Activated CD4-positive, alpha-beta T cell treated with anti-CD3 and anti-CD28 coated beads, Interleukin-2, amount 10 ng/mL, durations not matched to agents 7 days and 5 days (primary cell): ENCODE measurements at places on chromosomes 1 and 21. TPM values are rescaled to one million over a fixed set of nuclear protein-coding genes. Genes with fewer than 3 reads are reported as not detected.

- DNase-seq = no peak
- H3K36me3 ChIP-seq = no peaks in the 10 kb centered on the region
- H3K27ac ChIP-seq = peak overlapping the region; percentile 60
Observed at GRCh38 chr1:30764939-30765555, 7.5 kb upstream of the LAPTM5 start.

GRCh38 chr1:177181631-177182291 is 11.0 kb downstream of the BRINP2 start:
- no peak overlapping the region for H3K4me3 ChIP-seq
- peaks cover 7% of the 10 kb centered on the region for H3K4me1 ChIP-seq
- H3K27me3 ChIP-seq = peaks cover 23% of the 10 kb centered on the region
- no peaks in the 10 kb centered on the region for H3K36me3 ChIP-seq

Gene LINGO4
- 0.35 TPM for total RNA-seq

Gene HCN3
- 3.4 TPM for total RNA-seq

Gene UBE2J2
- total RNA-seq = 63.4 TPM

DNA sequence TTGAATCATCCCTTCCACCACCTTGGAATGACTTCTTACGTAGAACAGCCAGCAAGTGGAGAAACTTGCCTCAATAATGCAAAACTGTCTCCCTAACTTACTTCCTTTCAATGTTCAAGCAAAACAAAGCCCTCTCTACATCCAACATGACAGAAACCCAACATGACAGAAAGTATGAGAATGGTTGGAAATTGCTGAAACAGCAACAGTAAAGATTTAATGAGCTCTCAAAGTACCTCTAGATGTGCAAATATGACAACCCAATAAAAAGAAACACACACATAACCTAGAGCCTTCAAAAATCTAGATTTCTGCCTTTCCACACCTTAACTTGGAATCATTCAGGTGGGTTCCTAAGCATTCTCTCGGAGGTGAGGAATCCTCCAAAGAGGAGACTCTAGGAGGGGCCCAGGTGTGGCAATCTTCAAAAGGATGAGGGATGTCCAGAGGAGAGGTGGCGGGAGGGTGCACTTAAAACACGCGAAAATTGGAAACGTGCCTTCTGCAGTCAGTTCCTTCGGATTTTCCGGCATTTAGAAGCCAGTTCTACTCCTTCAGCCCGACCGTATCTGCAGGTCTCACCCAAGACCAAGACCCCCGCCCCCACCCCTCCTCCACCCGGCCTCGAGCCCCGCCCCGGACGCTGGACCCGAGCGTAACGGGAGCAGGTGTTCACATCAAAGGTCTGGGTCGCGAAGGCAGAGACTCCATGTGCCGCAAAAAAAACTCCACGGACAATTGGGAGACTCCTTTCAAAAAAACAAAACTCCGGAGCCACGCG is 996 bp upstream of the MGST3 start:
- H3K4me3 ChIP-seq = no peak overlapping the region
- no peaks in the 10 kb centered on the region for H3K36me3 ChIP-seq
- DNase-seq = no peak
- H3K27ac ChIP-seq = no peak overlapping the region

- no peaks in the 10 kb centered on the region for H3K4me1 ChIP-seq
- peaks cover 23% of the 10 kb centered on the region for H3K27me3 ChIP-seq
- no peak overlapping the region for H3K4me3 ChIP-seq
- no peaks in the 10 kb centered on the region for H3K36me3 ChIP-seq
- no peak overlapping the region for H3K27ac ChIP-seq
Observed at GRCh38 chr1:98032958-98033357, 112.1 kb upstream of the DPYD start.

GRCh38 chr1:207937204-207937603 is 26.3 kb upstream of the CD34 start:
- no peak overlapping the region for H3K4me3 ChIP-seq
- H3K27me3 ChIP-seq = peaks cover 56% of the 10 kb centered on the region
- H3K36me3 ChIP-seq = no peaks in the 10 kb centered on the region
- no peak overlapping the region for H3K27ac ChIP-seq
- no peak for DNase-seq

DNA sequence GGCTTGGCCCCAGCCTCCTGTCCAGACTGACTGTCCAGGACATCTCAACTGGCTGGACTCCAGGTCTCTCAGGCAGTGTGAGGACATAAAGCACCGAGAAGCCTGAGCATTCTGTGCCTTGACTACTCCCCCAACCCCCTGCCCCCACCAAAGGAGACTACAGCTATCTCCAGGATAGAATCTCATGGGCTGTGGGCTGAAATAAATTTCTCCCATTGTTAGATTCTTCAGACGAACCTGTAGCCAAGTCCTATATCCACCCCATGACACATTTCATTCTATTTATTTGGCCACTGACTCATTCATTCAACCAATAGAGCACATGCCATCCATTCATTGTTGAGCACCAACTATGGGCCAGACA is 11.4 kb downstream of the VWA5B1 start:
- H3K27ac ChIP-seq = no peak overlapping the region
- H3K27me3 ChIP-seq = peaks cover 5% of the 10 kb centered on the region
- H3K36me3 ChIP-seq = no peaks in the 10 kb centered on the region
- no peak for DNase-seq

GRCh38 chr1:246609632-246610031 is 43.4 kb downstream of the CNST start:
- no peaks in the 10 kb centered on the region for H3K27me3 ChIP-seq
- peaks cover 27% of the 10 kb centered on the region for H3K4me1 ChIP-seq
- DNase-seq = no peak

Gene RUNX3
- 125 TPM for total RNA-seq

DNA sequence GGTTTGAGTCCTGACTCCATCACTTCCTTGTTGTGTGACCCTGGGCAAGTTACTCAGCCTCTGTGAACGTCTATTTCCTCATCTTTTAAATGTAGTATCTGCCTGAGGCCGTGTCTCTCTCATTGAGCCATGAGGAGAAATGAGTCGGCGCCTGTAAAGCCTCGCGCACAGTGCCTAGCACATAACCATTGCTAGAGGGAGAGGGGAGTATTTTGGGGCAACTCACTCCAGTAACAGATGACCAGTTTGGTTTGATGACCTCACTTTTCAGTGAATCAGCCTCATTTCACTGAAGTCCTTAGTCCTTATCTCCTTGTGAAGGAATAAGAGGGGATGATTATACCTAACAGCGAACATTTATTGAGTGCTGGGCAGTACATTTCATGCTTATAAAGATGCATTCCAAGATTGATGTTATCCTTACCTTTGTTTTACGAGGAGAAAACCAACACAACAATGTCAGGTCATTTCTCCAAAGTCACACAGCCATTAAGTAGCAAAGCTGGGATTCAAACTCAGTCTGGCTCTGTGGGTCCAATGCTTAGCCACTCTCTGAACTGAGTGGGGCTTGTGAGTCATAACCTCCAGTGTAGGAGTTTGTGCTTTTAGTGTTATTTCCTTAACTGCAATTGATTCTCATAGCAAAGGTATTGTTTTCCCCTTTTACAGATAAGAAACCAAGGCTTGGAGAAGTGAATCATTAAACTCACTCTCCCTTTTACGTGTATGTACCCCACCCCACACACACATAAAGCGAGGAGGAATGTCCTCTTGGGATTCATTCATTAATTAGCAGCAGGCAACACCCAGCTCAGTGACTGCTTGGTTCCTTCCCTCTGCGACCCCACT is 25.9 kb downstream of the KCNC4 start:
- no peak overlapping the region for H3K27ac ChIP-seq
- H3K4me3 ChIP-seq = no peak overlapping the region
- DNase-seq = no peak
- no peaks in the 10 kb centered on the region for H3K36me3 ChIP-seq
- no peaks in the 10 kb centered on the region for H3K27me3 ChIP-seq

DNA sequence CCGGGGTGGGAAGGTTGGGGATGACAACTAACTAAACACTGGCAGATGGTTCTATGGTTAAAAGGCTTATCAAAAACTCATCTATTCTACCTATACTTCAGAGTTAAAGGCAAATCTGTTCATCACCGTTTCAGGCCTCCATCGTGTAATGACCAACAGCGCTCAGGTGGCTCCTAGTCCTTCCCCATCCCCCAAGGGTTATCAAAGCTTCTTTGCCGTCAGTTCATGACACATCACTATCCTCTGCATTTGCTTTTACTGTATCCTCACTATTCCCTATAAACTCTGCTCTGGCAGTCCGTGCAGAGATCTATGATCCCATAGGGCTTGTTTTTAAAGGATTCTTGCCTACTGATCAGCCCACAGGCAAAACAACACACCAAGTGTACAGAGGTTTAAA is 8.2 kb downstream of the HMGN1 start:
- peaks cover 40% of the 10 kb centered on the region for H3K36me3 ChIP-seq
- H3K27ac ChIP-seq = no peak overlapping the region
- no peak overlapping the region for H3K4me3 ChIP-seq
- H3K27me3 ChIP-seq = no peaks in the 10 kb centered on the region

DNA sequence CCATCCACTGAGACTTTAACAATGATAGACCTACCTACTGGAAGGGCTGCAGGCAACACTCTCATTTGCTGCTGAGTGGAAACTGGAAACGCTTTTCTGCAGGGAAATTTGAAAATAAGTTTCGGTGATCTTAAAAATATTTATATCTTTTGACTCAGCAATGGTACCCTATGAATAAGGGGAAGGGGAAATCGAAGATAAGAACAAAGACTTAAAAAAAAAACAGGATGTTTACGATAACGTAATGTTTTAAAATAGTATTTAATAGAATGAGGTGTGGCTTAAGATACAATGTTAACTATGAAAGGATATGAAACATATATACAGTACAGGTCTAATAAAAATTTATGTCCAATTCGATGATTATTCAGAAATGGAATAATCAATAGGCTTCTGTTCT is 34.8 kb upstream of the CSF1 start:
- no peak overlapping the region for H3K27ac ChIP-seq
- peaks cover 5% of the 10 kb centered on the region for H3K4me1 ChIP-seq
- H3K4me3 ChIP-seq = no peak overlapping the region
- H3K27me3 ChIP-seq = peaks cover 11% of the 10 kb centered on the region
- H3K36me3 ChIP-seq = no peaks in the 10 kb centered on the region
- no peak for DNase-seq

GRCh38 chr1:64664299-64664698 is 80.6 kb upstream of the RAVER2 start:
- no peak overlapping the region for H3K4me3 ChIP-seq
- H3K4me1 ChIP-seq = peaks cover 3% of the 10 kb centered on the region
- no peaks in the 10 kb centered on the region for H3K36me3 ChIP-seq
- no peak overlapping the region for H3K27ac ChIP-seq
- no peak for DNase-seq
- no peaks in the 10 kb centered on the region for H3K27me3 ChIP-seq

- peaks cover 56% of the 10 kb centered on the region for H3K4me1 ChIP-seq
Observed at GRCh38 chr1:159011751-159012150, 2.0 kb downstream of the IFI16 start.

Gene CFAP107
- not detected for total RNA-seq

Gene KCNJ10
- not detected for total RNA-seq

Gene CHI3L2
- 48.2 TPM for total RNA-seq

GRCh38 chr1:55750628-55750995 is 535.4 kb upstream of the USP24 start:
- no peak overlapping the region for H3K4me3 ChIP-seq
- H3K36me3 ChIP-seq = no peaks in the 10 kb centered on the region

DNA sequence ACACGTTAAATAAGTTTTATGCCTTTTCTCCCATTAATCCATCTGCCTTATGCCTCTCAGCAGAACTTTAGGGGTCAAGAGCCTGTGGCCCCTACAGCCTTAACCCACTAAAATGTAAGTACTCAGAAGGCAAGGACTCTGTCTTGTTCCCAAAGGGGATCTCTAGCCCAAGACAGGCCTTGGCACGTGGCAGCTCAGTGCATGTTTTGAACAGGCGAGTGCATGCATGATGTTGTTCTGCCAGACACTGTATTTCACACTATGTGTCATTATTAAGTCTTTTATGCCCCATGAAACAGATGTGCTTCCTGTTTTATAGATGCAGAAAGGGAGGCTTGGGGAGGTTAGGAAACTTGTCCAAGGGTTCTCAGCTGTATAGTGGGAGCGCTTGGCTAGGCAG is 102.8 kb downstream of the ETS2 start:
- no peaks in the 10 kb centered on the region for H3K27me3 ChIP-seq
- no peak overlapping the region for H3K27ac ChIP-seq
- no peak overlapping the region for H3K4me3 ChIP-seq
- H3K36me3 ChIP-seq = no peaks in the 10 kb centered on the region
- DNase-seq = no peak

GRCh38 chr1:178541829-178542553 is 29.1 kb downstream of the TEX35 start:
- H3K4me3 ChIP-seq = peak overlapping the region; percentile 86
- peak; percentile 52 for DNase-seq
- no peaks in the 10 kb centered on the region for H3K36me3 ChIP-seq
- peak overlapping the region; percentile 92 for H3K27ac ChIP-seq
